ENCODE measurements at places on chromosomes 2 and 18.

DNA sequence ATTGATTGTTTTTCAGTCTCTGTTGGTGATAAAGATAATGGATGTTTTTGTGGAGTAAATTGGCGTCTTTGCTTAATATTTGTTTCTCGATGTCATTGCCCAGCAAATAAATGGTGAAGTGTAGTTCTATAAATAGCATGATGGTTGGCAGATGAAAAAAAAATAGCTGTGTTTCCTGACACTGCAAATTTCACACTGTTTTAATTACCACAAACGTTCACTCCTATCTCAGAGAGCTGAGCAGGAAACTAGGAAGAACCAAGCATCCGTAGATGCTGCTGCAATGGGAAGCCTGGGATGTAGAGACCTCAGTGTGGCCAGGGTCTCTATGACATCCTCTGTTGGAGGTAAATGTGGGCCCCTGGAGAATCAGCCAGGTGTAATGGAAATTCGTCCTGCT, 183.2 kb downstream of the CYRIA start:
- DNase-seq = no peak

DNA sequence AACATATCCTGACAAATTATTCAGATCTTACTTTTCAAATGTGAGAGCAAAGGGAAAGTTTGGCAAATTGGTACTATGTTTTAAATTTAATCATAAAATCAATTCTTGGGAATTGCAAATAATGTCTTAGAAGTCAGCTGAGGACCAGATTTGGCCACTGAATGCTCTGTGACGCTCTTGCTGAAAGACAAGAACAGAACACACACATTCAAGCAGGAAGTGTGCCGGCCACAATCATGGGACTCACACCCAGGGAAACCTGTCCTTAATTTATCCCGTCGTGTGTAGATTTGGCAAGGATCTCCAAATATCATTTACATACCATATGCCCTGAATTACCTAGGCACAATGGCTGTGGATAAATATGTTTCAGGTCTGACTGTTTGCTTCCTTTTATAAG, 253.1 kb downstream of the TCF4 start:
- no peak for DNase-seq

- DNase-seq = no peak
Measured at GRCh38 chr18:70469916-70470315, 181.1 kb downstream of the SOCS6 start.

GRCh38 chr2:208033701-208034502, 8.6 kb upstream of the PLEKHM3 start:
- DNase-seq = peak; percentile 43

DNA sequence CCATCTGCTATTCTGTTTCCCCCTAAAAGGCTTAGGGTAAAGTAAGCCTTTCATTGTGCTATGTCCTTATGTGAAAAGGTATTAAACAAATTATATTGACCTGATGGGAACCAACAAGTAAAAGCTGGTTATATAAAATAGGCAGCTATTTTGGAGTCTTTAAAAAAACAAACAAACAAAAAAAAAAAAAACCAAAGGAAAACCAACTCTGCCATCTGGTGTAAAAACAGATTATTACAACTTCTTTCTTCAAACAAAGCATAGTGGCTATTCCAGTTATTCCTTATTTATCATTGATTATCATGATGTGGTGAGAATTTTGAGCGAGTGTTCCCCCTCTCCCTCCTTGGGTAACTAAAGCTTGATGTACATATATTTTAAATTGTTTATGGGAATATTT, 122.3 kb upstream of the FHL2 start:
- no peak for DNase-seq

GRCh38 chr2:99485824-99486223, 4.0 kb downstream of the REV1 start:
- no peak for DNase-seq

- peak; percentile 84 for DNase-seq
Measured at GRCh38 chr2:240136013-240136670, at the start of gene COPS9. Gene COPS9 (minus strand): TSS chr2:240136305. CDS start chr2:240136284, 21 bp downstream.

DNA sequence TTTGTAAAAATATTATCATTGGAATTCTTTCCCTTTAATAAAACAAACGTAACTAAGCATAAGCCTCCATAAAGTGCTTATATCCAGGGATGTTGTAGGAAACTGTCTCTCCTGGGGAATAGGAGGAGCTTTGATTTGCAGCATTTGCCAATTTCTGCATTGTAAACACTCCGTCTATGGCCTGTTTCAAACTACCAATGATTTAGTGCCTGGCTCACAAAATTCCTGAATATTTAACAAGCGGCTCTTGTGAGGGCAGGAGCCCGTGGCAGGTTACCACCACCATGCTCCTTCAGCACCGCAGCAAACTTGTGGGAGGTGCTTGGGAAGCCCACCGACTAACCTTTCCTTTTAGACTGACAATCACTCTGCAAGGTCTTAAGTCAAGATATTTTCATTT, 520.3 kb downstream of the SOX11 start:
- DNase-seq = no peak

GRCh38 chr2:149989447-149990063, 402.0 kb upstream of the MMADHC start:
- DNase-seq = no peak

- no peak for DNase-seq
Measured at GRCh38 chr18:79597176-79597830, 82.3 kb upstream of the CTDP1 start.

- DNase-seq = no peak
Measured at GRCh38 chr18:35747894-35748472, 166.4 kb downstream of the GALNT1 start.

DNA sequence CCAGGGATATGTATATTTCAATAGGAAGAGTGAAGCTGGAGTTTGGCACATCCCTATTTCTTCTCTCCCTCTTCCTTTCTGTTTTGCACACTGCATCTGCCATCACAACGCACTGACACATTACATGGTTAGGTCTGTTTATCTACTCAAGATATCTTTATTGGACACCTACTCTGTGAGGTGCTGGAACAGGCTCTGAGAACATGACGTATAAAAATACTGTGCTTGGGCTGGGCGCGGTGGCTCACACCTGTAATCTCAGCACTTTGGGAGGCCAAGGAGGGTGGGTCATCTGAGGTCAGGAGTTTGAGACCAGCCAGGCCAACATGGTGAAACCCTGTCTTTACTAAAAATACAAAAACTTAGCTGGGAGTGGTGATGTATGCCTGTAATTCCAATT, 653.3 kb downstream of the SLC4A3 start:
- no peak for DNase-seq

DNA sequence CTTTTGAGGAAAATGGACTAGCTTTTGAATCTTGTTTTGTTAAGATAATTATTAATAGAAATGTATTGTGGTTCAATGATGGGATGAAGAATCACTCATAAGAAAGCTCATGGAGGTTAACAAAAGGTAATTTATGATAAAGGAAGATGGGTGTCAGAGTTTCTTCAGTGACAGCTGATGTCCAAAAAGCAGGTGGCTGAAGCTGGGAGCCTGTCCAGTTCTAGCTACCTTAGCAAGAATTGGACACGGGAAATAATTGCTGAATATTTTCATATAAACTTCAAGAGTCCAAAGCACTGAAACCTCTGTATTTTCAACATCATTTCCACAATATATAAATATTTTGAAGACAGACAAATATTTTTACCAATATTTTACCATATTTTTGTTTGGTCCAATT, 1505.8 kb upstream of the SLC39A10 start:
- DNase-seq = no peak

DNA sequence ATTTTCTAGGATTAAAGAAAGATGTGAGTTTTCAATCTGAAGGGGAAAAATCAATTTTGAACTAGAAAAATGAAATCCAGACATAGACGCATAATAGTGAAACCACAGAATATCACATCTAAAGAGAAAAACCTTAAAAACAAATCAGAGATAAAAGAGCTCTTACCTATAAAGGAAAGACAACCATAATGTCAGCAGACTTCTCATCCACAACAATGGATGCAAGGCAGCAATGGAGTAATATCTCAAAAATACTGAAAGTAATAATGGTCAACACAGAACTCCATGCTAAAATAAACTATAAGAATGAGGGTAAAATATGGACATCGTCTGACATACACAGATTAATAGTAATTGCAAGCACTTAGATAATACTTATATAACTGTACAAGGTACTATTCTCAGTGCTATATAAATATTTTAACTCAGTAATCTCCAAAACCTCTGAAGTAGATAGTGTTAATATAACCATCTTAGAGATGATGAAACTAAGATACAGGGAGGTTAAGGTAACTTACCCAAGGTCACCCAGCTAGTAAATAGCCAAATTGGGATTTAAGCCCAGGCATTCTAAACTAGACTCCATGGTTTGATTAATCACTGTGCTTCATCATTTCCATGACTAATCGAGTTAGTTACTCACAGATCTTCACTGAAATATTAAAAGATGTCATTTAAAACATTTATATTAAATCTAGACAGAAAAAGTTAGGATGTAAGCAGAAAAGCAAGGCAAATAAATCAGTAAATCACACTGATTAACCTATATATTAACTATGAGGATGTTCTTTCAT, 89.4 kb upstream of the SPTBN1 start:
- no peak for DNase-seq
